OCI-M1 (cell line): ENCODE measurements at places on chromosomes 3 and 15.
A peak's percentile ranks its signal among the peaks of the same experiment; 100 is the strongest.

GRCh38 chr3:87167628-87168456 lies 59.3 kb upstream of the CHMP2B start:
- peak; percentile 71 for DNase-seq

DNA sequence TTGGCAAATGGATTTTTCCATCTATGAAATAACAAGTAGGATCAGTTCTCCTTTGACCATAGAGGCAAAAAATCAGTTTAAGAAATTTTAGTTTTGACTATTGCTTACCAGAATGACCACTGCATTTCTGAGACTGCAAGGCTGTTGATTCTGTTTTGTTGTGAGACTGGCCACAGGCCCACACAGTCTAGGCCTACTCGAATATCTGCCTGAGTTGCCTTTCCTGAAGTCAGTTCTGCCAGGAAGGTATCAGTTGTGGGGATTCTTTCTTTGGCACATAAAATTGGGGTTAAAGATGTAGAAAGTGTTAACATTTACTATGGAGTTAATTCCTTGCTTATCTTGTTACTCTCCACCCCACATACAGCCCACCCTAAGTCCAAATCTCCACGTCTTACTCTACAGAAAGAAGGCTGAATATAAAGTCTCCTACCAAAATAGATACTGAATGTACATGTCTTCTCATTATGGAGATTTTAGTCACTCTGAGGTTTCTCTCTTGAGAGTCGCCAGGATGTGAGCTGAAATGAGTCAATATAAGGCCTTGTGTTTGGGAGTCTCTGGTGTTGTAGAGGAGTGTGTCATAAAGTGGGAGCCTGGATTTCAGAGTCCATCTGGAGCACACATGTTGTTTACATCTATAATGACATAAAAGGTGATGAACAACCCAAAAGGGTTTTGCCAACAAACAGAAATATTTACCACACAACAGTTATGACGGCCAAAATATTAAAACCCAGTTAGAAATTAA lies 45.0 kb upstream of the WWTR1 start:
- DNase-seq: no peak

DNA sequence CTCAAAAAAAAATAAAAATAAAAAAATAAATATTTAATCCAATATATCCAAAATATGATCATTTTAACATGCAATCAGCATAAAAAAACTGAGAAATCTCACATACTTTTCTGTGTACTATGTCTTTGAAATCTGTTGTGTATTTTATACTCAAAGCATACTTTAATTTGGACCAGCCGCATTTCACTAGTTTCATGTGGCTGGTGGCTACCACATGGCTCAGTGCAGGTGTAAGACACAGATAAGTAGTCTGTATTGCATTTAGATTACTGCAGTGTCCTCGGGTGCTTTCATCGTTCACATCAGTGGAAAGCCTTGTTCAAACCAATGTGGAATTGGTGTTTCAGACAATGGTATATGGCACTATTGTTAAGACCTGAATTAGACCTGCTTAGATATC lies 11.0 kb downstream of the CRTC3 start:
- DNase-seq: peak; percentile 68

GRCh38 chr3:160616716-160617115 lies 51.3 kb upstream of the KPNA4 start:
- DNase-seq: no peak

DNA sequence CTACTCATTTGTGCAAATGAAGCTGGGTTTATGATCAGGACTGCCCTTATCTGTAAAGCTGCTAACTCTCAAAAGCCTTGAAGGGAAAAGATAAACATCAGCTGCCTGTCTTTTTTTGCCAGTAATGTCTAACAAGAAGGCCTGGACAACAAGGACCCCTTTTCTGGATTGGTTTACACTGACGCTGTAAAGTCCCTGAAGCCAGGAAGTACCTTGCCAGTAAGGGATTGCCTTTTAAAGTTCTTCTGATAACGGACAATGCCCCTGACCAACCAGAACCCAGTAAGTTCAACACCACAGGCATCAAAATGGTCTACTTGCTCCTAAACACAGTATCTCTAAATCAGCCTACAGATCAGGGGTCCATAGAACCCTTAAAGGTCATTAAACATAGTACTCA lies 178.0 kb downstream of the PCCB start:
- DNase-seq: peak; percentile 1

DNA sequence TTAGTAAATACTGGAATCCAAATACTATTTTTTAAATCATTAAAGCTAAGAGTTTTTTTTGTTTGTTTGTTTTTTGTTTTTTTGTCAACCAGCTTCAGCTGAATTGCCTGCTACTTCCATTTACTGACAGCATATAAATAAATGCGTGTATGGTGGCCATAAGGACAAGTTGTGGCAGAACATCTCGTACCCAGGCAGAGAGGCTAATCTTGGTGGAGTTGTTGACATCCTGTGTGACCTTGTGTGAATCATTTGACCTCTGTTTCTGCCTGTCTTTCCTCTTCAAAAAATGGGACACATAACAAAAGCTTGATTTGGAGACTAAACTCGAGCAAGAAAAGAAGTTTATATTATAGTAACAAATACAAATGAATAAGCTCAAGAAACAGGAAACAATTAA lies 734.2 kb downstream of the MCTP2 start:
- DNase-seq: no peak

- no peak for DNase-seq
These were observed 70.5 kb downstream of the CHSY1 start for GRCh38 chr15:101181349-101181748.

DNA sequence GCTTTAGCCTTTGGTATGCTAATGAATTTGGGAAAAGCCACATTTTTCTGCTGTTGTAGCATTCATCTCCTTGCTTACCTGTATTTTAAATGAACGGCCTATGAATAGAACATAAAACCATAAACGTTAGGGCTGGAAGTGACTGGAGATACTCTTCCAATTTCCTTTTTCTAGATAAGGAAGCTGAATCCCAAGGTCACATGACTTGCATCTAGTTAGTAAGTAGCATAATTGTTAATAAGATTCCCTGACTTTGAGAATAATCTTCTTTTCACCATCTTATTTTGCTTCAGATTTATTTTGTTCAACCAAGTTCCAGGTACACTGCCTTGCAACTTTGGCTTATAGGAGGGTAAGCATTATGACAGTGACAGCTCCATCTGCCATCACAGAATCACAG lies 20.7 kb upstream of the EDEM1 start:
- DNase-seq: no peak

DNA sequence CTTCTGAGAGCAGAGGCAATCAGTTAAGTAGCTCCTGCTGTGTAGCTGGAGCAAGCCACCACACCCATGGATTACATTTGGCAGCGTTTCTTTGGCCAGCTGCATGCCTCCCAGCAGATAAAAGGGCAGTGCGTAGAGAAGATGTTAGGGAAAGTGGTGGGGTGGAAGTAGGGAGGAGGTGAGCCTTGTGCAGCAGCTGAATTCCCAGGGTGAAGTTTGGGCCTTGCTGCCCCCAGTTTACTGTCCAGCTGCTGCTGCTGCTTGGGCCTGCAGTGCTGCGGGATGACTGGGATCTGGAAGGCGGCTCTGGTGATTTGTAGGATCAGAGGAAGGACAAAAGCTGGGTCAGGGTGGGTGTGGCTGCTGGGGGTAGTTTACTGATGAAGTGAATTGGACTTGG lies 318.7 kb upstream of the C2CD4B start:
- no peak for DNase-seq

GRCh38 chr15:89395996-89396395 lies 61.4 kb upstream of the POLG start:
- DNase-seq: peak; percentile 82

DNA sequence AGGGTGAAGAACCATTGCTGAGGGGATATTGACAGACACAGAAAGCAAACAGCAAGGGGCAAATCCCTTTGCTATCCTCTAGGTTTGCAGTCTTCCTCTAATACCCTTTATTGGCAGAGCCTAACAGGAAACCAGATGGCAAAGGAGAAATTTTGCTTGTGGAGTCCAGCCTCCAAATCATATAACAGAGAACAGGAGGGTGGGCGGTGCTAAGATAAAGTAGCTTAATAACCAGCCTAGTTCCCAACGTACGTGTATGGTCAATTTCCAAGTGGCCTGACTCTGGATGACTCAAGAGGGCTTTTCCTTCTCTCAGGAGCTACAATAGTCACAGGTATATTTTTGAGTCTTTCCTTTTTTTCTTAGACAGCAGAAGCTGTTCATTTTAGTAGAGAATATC lies 404.5 kb downstream of the PDCD6IP start:
- DNase-seq: no peak

DNA sequence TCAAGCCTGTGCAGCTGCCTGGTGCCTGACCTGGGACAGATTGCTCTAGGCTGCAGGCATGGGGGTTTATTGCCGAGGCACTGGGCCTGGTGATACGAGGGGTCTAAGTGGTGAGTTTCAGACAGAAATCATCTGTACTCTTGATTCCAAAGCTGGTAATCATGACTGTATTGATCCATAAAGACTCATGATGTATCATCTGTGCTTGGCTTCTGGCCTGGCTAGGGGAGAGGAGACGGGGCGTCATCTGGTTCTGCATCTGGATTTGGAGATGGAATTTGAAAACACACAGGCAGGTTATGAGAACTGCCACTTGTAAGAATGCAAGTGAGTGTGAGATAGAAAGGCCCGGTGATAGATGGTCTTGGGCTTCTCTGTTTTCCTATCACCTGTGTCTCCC lies 337.4 kb upstream of the C2CD4B start:
- no peak for DNase-seq

DNA sequence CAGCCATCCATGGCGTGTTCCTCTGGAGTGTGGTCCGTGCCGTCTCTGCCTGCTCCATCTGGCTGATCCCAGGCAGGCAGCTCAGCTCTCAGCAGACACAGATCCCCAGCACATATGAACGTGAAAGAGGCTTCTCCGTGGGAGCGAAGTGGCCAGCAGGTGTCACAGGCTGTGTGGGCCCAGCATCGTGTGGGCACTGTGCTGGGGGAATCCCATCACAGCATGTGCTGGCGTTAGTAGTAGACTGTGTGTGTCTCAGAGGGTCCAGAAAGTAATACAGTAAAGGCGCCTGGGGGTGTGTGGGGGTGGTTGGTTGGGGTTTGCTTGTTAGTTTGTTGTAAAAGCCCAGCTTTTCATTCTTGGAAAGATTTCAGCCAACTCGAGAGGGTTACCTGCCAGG lies 147.6 kb downstream of the IGF1R start:
- DNase-seq: no peak

DNA sequence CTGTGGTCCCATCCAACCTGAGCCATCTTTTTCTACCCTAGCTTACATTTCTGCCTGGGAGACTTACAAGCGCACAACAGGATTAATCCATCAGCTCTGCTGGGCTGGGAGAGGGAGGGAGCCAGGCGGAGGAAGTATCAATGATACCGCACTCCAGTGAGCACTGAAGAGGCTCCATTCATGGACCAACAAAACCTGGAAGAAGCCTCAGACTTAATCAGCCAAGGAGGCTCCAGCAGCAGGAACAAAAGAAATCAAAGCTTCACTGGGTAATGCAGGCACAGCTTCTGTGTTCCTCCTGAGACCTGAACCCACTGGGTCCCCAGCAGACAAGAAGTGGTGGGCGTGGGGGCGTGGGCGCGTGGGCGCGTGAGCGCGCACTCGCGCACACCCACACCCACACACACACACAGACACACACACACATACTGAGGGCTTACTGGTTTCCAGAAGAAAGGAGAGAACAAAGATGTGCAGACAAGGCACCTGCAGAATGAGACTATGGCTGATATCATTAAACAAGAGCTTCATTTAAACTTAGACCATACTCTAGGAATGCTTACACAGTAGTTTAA lies 87.0 kb upstream of the BOC start:
- DNase-seq: no peak

GRCh38 chr3:133487920-133488540 lies 85.5 kb upstream of the CDV3 start:
- peak; percentile 52 for DNase-seq

DNA sequence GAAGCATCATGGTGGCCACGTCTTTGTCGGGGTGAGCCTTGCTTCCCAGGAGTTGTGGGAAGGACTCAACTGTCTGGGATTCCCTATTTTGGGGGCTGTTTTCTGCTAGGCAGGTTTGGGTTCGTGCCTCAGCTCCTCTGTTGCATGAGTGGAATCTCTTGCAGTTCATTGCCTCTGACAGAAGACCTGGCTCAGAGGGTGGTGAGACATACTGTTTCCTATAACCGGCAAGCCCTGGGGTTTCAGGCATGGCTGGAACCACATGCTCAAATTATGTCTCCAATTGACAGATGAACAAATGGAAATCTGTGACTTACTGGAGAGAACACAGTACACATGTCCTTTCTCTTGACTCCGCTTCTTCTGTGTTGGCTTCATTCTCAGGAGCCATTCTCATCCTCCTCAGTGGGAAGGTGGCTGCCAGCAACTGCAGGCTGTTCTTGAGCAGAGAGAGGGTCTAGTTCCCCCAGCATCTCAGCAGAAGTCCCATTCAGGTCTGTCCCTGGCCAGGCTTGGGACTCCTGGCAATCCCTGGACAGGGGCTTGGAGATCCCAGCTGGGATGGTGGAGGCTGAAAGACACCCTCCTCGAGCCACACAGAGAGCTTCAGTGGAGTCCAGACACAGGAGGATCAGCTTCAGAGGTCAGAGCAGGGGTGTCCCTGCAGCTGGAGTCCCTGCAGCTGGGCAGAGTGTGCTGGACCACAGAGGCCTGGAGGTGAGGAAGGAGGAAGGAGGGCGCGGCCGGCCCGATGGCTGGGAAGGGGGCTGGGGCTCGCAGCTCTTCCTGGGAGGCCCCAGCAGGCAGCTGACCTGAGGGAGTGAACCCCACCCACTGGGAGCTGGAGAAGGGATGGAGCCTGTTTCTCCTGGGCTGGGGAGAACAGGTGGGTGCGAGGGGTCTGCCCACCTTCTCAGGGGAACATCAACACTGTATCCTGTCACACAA lies 97.6 kb downstream of the LSM3 start:
- DNase-seq: no peak

GRCh38 chr3:54376939-54377578 lies 254.7 kb downstream of the CACNA2D3 start:
- DNase-seq: no peak

DNA sequence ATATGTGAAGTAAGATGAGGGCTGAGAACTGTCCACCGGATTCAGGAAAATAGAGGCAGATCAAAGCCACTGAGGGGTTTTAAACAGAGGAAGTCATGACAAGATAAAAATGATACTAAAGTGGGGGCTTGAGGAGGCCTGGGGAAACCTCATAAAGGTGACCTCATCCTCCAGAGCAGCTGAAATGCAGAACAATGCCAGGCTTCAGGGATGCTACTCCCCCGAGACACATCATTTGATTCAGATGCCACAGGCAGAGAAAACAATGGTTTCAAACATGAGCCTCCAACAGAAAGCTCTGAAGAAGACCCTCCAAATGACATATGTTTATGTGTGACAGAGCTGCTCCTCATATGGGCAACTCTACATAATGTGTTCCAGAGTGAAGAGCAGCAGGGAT lies 6.4 kb downstream of the CFAP20DC start:
- no peak for DNase-seq

- DNase-seq: no peak
These were observed 129.6 kb downstream of the SEMA6D start for GRCh38 chr15:47846876-47847275.

GRCh38 chr3:27462228-27462627 lies 22.0 kb downstream of the SLC4A7 start:
- no peak for DNase-seq

- no peak for DNase-seq
These were observed 46.2 kb downstream of the NOX5 start for GRCh38 chr15:69060744-69061143.

- peak; percentile 52 for DNase-seq
These were observed 215.5 kb upstream of the KCNMB2 start for GRCh38 chr3:178320456-178321351.
